Right lobe of liver (tissue), 6 donors: ENCODE measurements at places on chromosomes 7 and 10. TPM values are rescaled to one million over a fixed set of nuclear protein-coding genes. Genes with fewer than 3 reads are reported as not detected.

TMEM139 gene
- total RNA-seq, result 18.3 TPM

MYPN gene
- total RNA-seq, result 0.07 TPM

SAP25 gene
- 1.1 TPM for total RNA-seq

MUC12 gene
- total RNA-seq, result not detected

SPDYE2 gene
- total RNA-seq, result not detected

MKLN1 gene
- total RNA-seq, result 38.3 TPM

DLX5 gene
- total RNA-seq, result not detected

GALNT17 gene
- 0.12 TPM for total RNA-seq

MMP21 gene
- total RNA-seq, result not detected

INMT gene
- 26.8 TPM for total RNA-seq

GIMAP5 gene
- total RNA-seq, result 9.8 TPM

C10orf67 gene
- total RNA-seq, result not detected

SMIM30 gene
- total RNA-seq, result 17.8 TPM

GRM3 gene
- 0.12 TPM for total RNA-seq

GRCh38 chr7:4683884-4684565, 1.9 kb downstream of the FOXK1 start:
- peak; percentile 81 for DNase-seq
- H3K4me1 ChIP-seq, result no peaks in the 10 kb centered on the region
- H3K27me3 ChIP-seq, result no peaks in the 10 kb centered on the region
- peak overlapping the region; percentile 82 for H3K4me3 ChIP-seq

- H3K27ac ChIP-seq, result no peak overlapping the region
- H3K4me3 ChIP-seq, result no peak overlapping the region
- no peak for DNase-seq
- H3K36me3 ChIP-seq, result peaks cover 61% of the 10 kb centered on the region
- no peaks in the 10 kb centered on the region for H3K27me3 ChIP-seq
These were observed 289.0 kb downstream of the TNS3 start for GRCh38 chr7:47292832-47293309.

GRCh38 chr10:120212275-120212674, 244.8 kb upstream of the PLPP4 start:
- H3K4me1 ChIP-seq, result no peaks in the 10 kb centered on the region
- H3K27ac ChIP-seq, result no peak overlapping the region
- H3K4me3 ChIP-seq, result no peak overlapping the region
- H3K36me3 ChIP-seq, result no peaks in the 10 kb centered on the region

- no peaks in the 10 kb centered on the region for H3K4me1 ChIP-seq
- no peak for DNase-seq
- H3K27ac ChIP-seq, result no peak overlapping the region
- H3K36me3 ChIP-seq, result no peaks in the 10 kb centered on the region
- H3K4me3 ChIP-seq, result no peak overlapping the region
These were observed 114.5 kb upstream of the PRKCQ start for GRCh38 chr10:6694447-6695140.

- H3K4me3 ChIP-seq, result no peak overlapping the region
- no peak overlapping the region for H3K27ac ChIP-seq
- DNase-seq, result no peak
- H3K27me3 ChIP-seq, result no peaks in the 10 kb centered on the region
- H3K4me1 ChIP-seq, result no peaks in the 10 kb centered on the region
These were observed 8.4 kb downstream of the OSBPL3 start for GRCh38 chr7:24971333-24972165.

- H3K27me3 ChIP-seq, result no peaks in the 10 kb centered on the region
- no peaks in the 10 kb centered on the region for H3K4me1 ChIP-seq
- DNase-seq, result no peak
- no peaks in the 10 kb centered on the region for H3K36me3 ChIP-seq
- no peak overlapping the region for H3K4me3 ChIP-seq
- H3K27ac ChIP-seq, result no peak overlapping the region
These were observed 559.9 kb downstream of the SDK1 start for GRCh38 chr7:3860932-3861331.

- peak overlapping the region; percentile 24 for H3K27ac ChIP-seq
- no peaks in the 10 kb centered on the region for H3K36me3 ChIP-seq
- H3K27me3 ChIP-seq, result no peaks in the 10 kb centered on the region
- no peaks in the 10 kb centered on the region for H3K4me1 ChIP-seq
These were observed 233.8 kb downstream of the SORCS1 start for GRCh38 chr10:106930751-106931150.

DNA sequence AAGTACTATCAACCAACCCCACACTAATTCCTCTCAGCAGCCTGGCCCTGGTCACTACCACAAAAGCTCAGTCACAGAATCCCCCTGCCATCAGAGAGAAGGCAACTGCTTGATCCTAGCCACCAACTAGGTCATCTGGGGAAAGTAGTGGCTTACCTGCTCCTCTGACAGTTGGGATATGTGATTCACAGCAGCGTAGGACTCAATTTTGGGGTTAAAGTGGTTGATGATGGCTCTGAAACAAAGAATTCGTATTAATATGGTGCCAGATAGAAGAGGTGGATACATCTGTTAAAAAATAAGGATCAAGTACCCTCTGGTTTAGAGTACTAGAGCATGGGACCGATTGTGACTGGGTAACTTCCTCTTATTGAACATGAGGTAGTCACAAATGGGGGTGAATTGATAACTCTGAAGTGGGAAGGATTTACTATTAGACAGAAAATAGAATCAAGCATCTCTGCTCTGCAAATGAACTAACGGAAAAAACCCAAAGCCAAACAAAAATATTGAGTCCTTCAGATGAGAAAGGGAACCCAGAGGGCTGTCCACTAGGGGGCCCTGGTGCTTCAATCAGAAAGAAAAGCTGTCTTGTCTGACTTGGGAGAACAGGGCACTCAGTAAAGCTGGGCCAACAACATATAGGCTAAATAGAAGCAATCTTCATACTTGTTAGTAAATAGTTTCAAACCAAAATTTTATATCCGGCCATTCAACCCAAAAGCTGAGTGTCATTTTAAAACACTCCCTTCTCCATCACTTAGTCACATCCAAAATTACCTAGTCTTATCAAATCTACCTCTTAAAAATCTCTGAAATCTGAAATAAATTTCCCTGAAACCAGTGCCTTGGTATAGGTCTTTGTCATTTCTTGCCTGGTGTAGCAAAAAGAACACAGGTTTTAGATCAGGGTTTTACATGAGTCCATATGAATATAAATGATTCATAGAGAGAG, 45.9 kb upstream of the KCNIP2 start:
- H3K36me3 ChIP-seq, result no peaks in the 10 kb centered on the region
- H3K27me3 ChIP-seq, result no peaks in the 10 kb centered on the region
- H3K4me3 ChIP-seq, result no peak overlapping the region
- no peak overlapping the region for H3K27ac ChIP-seq
- DNase-seq, result peak; percentile 75

DNA sequence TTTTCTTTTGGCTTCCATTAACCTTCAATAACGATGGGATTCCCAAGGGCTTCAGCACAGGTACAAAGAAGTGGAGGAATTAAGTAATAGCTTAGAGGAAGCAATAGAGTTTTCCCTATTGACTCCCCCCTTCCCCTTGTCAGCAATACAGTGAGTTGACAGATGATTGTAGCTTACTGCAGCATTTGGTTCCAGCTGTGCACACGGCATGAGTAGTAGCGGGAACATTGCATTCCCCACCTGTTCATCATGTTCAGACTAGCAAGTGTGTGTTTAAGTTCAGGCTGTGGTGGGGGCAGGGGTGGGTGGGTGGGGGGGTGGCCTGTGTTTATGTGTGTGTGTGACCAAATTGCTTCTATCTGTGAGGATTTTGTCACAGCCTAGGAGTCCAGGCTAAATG, 4.6 kb upstream of the ADRA2A start:
- H3K27me3 ChIP-seq, result peaks cover 4% of the 10 kb centered on the region
- H3K36me3 ChIP-seq, result no peaks in the 10 kb centered on the region
- H3K4me3 ChIP-seq, result no peak overlapping the region
- H3K4me1 ChIP-seq, result no peaks in the 10 kb centered on the region
- H3K27ac ChIP-seq, result no peak overlapping the region

- no peak overlapping the region for H3K27ac ChIP-seq
- no peak for DNase-seq
- peaks cover 8% of the 10 kb centered on the region for H3K27me3 ChIP-seq
- no peaks in the 10 kb centered on the region for H3K36me3 ChIP-seq
- H3K4me1 ChIP-seq, result no peaks in the 10 kb centered on the region
- H3K4me3 ChIP-seq, result no peak overlapping the region
These were observed 4.6 kb downstream of the HSPA12A start for GRCh38 chr10:116737627-116738327.

GRCh38 chr7:151122276-151122675, 36.0 kb downstream of the AGAP3 start:
- no peak overlapping the region for H3K27ac ChIP-seq
- H3K4me1 ChIP-seq, result no peaks in the 10 kb centered on the region
- H3K27me3 ChIP-seq, result no peaks in the 10 kb centered on the region
- H3K36me3 ChIP-seq, result no peaks in the 10 kb centered on the region

DNA sequence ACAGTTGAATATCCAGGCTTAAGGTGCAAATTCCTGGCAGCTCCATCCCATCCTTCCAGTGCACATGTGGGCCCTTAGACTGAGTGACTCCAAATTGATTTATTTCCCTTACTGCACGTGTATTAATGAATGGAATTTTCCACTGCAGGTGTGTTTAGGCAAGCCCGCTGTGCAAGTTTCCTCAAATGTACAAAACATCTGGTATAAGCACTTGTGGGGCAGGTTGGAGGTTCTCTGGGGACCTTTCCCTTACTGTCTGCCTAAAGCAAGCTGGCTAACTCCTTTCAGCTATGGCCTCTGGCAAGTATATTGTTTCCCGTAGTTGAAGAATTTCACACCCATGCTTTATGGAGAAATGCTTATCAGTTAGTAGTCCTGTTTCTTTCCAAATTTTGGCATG, 25.3 kb upstream of the GIMAP6 start:
- H3K36me3 ChIP-seq, result no peaks in the 10 kb centered on the region
- no peak overlapping the region for H3K27ac ChIP-seq
- DNase-seq, result no peak
- no peaks in the 10 kb centered on the region for H3K27me3 ChIP-seq
- H3K4me3 ChIP-seq, result no peak overlapping the region
- H3K4me1 ChIP-seq, result no peaks in the 10 kb centered on the region

- no peaks in the 10 kb centered on the region for H3K27me3 ChIP-seq
- DNase-seq, result no peak
- no peak overlapping the region for H3K27ac ChIP-seq
- no peaks in the 10 kb centered on the region for H3K36me3 ChIP-seq
These were observed 3.0 kb upstream of the CYP2W1 start for GRCh38 chr7:979886-980571.

DNA sequence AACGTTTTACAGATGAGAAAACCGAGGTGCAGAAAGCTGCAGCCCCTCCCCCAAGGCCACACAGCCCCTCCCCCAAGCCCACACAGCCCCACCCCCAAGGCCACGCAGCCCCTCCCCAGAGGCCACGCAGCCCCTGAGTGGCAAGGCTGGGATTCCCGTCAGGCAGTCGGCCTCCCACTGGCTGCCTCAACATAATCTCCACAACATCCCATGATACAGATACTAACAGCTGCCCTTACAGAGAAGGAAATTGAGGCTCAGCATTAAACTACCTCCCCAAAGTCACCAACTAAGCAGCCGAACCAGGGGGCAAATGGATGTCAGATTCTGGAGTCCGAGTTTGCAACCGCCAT, 15.9 kb downstream of the SH3PXD2A start:
- DNase-seq, result no peak
- no peak overlapping the region for H3K4me3 ChIP-seq
- H3K36me3 ChIP-seq, result no peaks in the 10 kb centered on the region
- no peaks in the 10 kb centered on the region for H3K27me3 ChIP-seq

- H3K4me3 ChIP-seq, result no peak overlapping the region
- no peak for DNase-seq
- H3K27ac ChIP-seq, result no peak overlapping the region
- H3K27me3 ChIP-seq, result no peaks in the 10 kb centered on the region
These were observed 127.6 kb upstream of the RHOBTB1 start for GRCh38 chr10:61071580-61071979.

DNA sequence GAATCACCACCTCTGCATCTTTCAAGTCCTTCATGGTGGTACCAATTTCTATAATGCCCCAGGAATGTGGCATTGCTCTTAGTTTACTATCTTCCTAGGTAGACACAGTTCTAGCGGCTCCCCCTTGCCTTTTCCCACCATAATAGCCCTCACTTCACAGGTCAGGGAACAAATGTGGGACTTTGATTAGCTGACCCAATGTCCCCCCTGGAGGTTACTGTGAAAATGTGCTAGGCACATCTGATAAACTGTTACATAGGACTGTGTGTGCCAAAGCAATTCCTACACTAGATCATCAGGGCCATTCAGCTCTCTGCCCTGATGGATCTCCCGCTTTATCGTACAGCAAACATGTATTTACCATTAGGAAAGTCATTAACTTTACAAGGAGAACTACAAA, 94.0 kb downstream of the TWIST1 start:
- no peak for DNase-seq
- H3K4me1 ChIP-seq, result no peaks in the 10 kb centered on the region
- no peak overlapping the region for H3K4me3 ChIP-seq
- H3K27me3 ChIP-seq, result no peaks in the 10 kb centered on the region

- H3K36me3 ChIP-seq, result no peaks in the 10 kb centered on the region
- no peak overlapping the region for H3K27ac ChIP-seq
- no peaks in the 10 kb centered on the region for H3K27me3 ChIP-seq
- DNase-seq, result no peak
- H3K4me1 ChIP-seq, result peaks cover 23% of the 10 kb centered on the region
These were observed 71.9 kb downstream of the SGMS1 start for GRCh38 chr10:50551894-50552293.

DNA sequence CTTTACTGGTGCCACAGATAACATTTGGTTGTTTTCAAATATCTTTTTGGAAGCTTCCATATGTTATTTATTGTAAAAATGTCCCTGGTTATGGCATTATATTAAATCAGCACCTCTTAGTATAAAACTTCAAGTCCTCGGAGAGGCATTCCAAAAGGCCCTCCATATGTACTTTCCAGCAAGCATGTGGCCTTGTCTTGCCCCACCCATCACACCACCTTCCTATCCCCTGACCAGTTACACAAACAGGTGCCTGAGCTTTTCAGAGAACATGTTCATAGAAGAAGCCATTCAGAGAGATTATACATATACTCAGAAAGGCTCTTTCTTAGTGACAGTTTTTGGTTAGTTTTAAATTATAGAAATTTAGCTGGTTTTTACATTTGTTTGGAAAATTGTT, 92.4 kb upstream of the PRKG1 start:
- no peak overlapping the region for H3K4me3 ChIP-seq
- no peaks in the 10 kb centered on the region for H3K4me1 ChIP-seq
- no peak overlapping the region for H3K27ac ChIP-seq
- H3K27me3 ChIP-seq, result no peaks in the 10 kb centered on the region
- DNase-seq, result no peak
- no peaks in the 10 kb centered on the region for H3K36me3 ChIP-seq

GRCh38 chr10:31129880-31130405, 98.3 kb upstream of the ZNF438 start:
- no peak overlapping the region for H3K4me3 ChIP-seq
- H3K36me3 ChIP-seq, result no peaks in the 10 kb centered on the region
- H3K4me1 ChIP-seq, result no peaks in the 10 kb centered on the region
- H3K27ac ChIP-seq, result no peak overlapping the region
- no peaks in the 10 kb centered on the region for H3K27me3 ChIP-seq
- no peak for DNase-seq

- no peaks in the 10 kb centered on the region for H3K36me3 ChIP-seq
- H3K27ac ChIP-seq, result no peak overlapping the region
- H3K27me3 ChIP-seq, result no peaks in the 10 kb centered on the region
- no peak for DNase-seq
These were observed 117.5 kb downstream of the TRIL start for GRCh38 chr7:28840592-28840995.

- H3K4me3 ChIP-seq, result no peak overlapping the region
- H3K4me1 ChIP-seq, result no peaks in the 10 kb centered on the region
- no peaks in the 10 kb centered on the region for H3K27me3 ChIP-seq
- no peaks in the 10 kb centered on the region for H3K36me3 ChIP-seq
- no peak overlapping the region for H3K27ac ChIP-seq
- peak; percentile 83 for DNase-seq
These were observed 18.1 kb downstream of the PRKG1 start for GRCh38 chr10:51092402-51092801.

- H3K27me3 ChIP-seq, result no peaks in the 10 kb centered on the region
- no peak overlapping the region for H3K4me3 ChIP-seq
- no peaks in the 10 kb centered on the region for H3K36me3 ChIP-seq
- no peaks in the 10 kb centered on the region for H3K4me1 ChIP-seq
- peak overlapping the region; percentile 8 for H3K27ac ChIP-seq
- DNase-seq, result no peak
These were observed 7.8 kb downstream of the ITPRIP start for GRCh38 chr10:104330168-104331110.
